ENCODE measurements at places on chromosomes 3 and 15.

- DNase-seq, result no peak
Measured at GRCh38 chr15:90300988-90301706, 35.7 kb downstream of the NGRN start.

GRCh38 chr3:56758539-56758981 is 43.2 kb downstream of the ARHGEF3 start:
- peak; percentile 41 for DNase-seq

GRCh38 chr15:78768531-78769408 is 42.5 kb downstream of the ADAMTS7 start:
- no peak for DNase-seq

- peak; percentile 85 for DNase-seq
Measured at GRCh38 chr3:193981504-193981903, 154.4 kb upstream of the HES1 start.

DNA sequence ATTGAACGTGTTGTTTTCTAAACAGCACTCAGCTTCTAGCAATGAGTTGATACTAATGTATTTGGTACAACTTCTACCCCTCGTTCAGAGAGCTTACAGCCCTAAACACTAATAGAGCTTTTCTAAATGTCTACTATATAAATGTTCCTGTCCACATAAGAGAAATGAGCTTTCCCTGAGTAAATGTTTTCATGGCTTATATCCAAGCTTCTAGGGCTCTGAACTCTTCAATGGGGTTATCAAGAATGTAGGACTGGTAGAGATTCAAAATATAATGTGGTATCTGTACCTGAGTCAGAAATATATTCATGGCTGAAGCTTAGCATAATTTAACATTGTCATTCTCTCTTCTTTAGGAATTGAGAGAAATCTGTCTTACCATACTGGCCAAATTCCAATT is 73.4 kb downstream of the SERPINI1 start:
- no peak for DNase-seq

GRCh38 chr3:45693941-45694521 is 4.8 kb downstream of the SACM1L start:
- no peak for DNase-seq

DNA sequence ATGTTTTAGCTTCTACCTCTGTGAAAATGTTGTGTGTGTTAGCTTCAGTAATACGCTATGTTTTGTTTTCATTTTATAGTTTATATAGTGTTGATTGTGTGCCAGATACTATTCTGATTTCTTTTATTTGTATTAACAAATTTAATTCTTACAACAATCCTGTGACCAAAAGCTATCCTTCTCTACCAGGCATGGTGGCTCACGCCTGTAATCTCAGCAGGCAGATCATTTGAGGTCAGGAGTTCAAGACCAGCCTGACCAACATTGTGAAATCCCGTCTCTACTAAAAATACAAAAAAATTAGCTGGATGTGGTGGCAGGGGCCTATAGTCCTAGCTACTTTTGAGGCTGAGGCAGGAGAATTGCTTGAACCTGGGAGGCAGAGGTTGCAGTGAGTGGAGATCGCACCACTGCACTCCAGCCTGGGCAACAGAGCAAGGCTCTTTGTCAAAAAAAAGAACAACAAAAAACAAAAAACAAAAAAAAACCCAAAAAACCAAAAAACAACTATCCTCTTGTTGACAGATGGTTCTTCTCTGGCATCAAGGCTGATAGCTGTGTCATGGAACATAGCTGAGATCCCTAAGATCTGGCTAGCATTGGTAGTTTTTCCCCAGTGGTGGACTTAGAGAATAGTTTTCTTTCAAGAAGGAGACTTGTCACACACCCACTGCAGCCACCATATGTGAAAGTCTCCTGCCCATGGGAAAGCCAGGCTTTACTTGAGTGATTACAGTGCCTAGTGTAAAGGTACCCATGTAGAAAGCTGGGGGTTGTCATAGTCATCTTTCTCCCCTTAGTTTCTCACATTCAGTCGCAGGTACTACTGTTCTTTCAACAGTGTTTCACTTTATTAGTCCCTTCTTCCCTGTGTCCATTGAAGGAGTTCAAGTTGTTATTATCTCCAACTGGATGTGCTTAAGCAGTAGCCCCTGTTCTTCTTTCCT is 116.5 kb downstream of the UBE2E2 start:
- no peak for DNase-seq

DNA sequence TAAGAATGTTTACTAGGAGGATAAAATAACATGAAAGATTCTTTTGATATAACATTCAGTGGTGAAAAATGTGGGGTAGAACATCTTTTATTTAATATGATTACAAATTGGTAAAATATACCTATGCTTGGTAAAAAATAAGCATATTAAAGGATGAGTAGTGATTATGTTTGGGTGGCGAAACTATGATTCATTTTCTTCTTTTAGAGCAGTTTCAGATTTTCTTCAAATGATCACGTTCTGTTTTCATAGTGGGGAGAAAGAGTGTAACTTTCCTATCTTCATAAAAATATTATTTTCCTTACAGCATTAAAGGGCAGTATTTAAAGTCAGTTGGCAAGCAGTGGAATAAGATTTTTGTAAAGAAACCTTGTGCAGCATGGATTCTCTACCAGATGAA is 15.5 kb downstream of the DZIP3 start:
- DNase-seq, result no peak
